Stimulated activated CD4-positive, alpha-beta T cell treated with anti-CD3 and anti-CD28 coated beads, Interleukin-4, amount 100 ng/mL, for 24 hours (primary cell): ENCODE measurements at places on chromosomes 11 and 22.

GRCh38 chr11:112396076-112396475 lies 135.4 kb upstream of the PLET1 start:
- no peak for DNase-seq

- DNase-seq = no peak
These were observed 42.6 kb downstream of the ST14 start for GRCh38 chr11:130202009-130202817.

DNA sequence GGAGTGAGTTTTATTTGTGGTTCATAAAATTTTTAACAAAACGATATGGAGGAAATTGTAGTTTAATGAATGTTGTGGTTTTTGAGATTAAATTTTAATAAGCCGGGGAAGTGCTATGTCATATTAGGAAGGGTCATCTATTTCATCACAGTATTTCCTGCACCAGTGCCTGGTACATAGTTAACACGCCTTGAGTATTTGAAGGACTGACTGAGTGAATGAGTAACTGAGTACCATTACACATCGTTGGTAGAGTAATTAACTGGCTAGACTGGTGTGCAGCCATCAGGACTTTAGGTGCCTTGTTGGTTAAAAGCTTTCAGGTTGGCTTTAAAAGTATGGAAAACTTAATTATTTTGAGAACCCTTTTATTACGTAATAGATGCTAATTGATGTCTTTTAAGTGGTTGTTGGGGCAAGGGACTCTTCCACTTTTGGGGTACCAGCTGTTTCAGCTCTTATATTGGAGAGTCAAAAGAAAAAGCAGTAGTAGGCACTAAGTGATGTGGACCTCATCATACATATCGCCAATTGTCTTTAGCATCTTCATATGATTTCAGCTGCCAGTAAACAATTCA lies 101.8 kb downstream of the DDX10 start:
- DNase-seq = no peak

GRCh38 chr11:101583251-101584128 lies at the start of gene TRPC6:
TSS of gene TRPC6 (minus strand) at chr11:101584007. CDS start at chr11:101583503, 504 bp downstream.
- no peak for DNase-seq

GRCh38 chr11:33128739-33129138 lies 32.5 kb downstream of the CSTF3 start:
- DNase-seq = no peak

DNA sequence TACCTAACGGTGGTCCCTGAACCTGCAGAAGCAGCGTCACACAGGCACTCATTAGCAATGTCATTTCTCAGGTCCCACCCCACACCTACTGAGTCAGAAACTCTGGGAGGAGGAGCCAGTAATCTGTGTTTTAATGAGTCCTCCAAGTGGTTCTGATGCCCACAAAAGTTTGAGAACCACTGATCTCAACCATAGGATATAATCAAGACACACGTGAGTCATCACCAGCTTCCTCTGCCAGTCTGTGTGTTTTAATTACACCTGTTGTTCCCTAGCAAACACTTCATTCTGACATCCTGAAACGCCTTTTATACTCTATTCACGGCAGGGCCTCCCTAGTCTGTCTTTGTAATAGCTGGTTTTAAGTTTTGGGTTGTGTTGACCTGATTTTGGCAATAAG lies 5.8 kb downstream of the TECTA start:
- DNase-seq = no peak

DNA sequence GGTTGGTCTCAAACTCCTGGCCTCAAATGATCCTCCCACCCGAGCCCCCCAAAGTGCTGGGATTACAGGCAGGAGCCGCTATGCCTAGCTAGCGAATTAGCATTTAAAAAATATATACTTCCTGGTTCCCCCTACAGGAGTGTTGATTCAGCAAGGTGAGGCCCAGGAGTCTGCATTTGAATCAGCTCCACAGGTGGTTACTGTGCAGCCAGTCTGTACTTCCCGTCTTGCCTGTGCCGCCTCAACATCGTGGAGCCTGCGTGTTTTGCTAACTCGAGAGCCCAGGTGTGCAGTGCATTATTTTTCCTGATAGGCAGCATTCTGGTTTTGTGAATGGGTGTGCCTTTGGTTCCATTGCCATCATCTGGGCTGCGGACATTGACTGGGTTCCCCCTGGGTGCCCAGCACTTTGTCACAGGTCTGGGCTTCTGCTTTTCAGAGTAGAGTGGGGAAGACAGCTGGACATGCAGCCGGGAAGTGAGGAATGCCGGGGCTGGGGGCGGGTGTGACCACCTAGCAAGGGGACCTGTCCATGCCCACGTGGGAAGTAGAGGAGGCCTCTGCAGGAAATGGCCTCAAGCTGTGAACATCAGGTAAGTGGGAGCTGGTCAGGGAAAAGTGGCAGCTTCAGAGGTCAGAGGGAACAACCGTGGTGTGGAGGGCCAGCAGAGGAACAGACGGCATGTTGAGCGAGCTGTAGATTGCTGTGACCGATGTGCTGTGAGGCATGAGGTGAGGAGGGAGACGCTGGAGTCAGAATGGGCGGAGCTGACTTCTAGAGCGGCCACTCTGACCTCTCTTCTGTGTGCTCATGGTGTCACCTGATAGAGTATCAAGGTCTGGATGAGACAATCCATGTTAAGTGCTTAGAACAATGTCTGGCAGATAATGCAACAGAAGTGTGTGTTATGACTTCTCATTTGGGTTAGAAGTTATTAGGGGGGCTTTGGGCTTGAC lies 42.2 kb downstream of the PPFIA1 start:
- no peak for DNase-seq

DNA sequence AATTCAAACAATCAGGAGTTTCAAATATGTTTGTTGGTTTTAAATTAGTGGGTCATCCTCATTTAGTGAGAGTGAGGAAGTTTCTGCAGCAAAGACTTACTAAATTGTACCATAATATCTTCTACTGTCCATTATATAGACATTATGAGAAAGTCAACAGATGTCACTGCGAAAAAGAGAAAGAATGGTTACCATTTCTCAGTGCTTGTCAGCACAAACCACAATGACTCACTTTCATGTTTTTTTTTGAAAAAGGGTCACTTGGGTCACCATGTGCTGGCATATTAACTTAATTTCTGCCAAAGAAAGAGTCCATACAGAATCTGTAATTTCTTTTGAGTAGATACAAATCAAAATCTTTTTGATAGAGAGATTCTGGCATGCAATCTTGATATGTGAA lies 924.6 kb upstream of the FAT3 start:
- no peak for DNase-seq

DNA sequence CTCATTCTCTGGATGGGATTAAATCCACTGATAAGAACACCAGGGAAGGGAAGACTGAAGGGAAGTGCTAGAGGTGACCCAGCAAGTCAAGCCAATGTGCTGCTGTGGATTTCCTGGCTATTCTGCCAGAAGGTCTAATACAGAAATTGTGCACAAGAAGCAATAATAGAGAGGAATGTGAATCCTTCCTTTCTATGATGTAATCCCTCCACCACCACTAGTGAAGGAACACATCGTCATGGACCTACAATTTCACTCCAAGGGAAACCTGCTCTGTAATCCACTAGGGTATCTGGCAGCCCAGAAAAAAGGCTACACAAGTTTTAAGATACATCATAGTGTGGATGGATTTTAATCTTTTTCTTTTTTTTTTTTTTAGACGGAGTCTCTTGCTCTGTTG lies 17.4 kb downstream of the LARGE2 start:
- no peak for DNase-seq

DNA sequence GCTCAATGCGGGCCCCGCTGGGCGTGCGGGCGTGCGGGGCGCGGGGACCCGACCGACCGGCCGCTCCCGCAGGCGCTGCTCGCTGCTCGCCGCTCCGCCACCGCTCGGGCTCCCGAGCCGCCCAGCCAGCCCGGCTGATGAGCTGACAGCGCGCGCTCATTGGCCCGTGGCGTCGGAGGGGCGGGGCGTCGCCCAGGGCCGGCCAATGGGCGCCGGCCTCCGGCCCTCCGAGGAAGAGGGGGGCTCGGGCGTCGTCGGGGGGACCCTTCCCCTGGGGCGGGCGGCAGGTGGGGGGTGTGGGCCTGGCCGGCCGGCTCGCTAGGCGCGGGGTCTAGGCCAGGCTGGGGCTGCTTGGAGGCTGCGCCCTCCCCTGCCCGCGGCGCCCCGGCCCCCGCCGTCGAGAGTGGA lies at the start of gene SCUBE1:
Gene SCUBE1 (minus strand): TSS at position 111 of the 408 bp plus-strand sequence. CDS start 111 bp downstream, outside the sequence.
- DNase-seq = peak; percentile 51

DNA sequence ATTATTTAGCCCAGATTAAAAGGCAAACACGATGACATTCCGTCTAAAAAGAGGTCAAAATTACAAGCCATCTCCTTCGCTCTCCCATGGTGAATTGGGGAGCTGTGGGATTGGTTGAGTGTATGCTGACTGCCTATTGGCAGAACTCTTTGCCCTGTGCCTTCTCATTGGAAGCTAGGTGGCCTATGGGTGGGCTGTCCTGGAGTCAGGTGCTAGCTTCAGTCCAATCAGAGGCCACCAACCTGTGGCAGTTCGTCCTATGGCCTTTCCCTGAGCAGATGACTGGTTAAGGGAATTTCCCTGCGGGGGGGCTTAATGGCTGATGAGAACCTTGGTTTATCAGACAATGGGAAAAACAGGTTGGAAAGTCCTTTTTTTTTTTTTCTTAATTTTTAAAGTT lies 3.2 kb upstream of the MTMR3 start:
- DNase-seq = peak; percentile 18

DNA sequence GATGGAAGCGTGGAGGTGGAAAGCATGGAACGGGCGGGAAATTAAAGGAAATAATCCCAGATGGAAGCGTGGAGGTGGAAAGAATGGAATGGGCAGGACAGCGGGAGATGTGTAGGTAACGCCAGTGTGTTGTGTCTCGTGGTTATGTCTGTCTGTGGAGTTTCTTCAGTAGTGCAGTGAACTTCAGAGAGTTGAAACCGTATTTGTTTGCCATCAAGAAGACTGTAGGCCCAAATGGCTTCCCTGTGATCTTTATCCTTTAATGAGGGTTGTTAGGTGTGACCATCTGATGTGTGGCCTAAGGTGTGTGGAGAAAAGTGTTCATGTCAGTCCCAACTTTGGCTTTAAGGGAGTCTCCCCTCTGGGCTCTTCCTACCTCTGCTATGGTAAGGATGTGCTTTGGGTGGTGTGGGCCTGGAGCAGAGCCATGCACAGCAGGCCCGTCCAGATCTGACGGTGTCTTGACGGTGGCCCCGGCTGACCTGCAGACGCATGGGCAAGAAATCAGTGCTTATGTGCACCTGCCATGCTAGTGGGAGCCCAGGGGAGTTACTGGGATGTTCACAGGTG lies 39.6 kb downstream of the AP2A2 start:
- no peak for DNase-seq

- no peak for DNase-seq
These were observed 706.9 kb upstream of the LUZP2 start for GRCh38 chr11:23789938-23790371.
